ENCODE measurements at places on chromosomes 12 and 14. TPM values are rescaled to one million over a fixed set of nuclear protein-coding genes. Genes with fewer than 3 reads are reported as not detected.

Gene COPS7A
- 28.4 TPM for total RNA-seq

Gene LHX5
- not detected for total RNA-seq

Gene TMEM30B
- 0.48 TPM for total RNA-seq

Gene GLI1
- total RNA-seq: 0.30 TPM

Gene TAS2R7
- total RNA-seq: not detected

Gene RESF1
- 152 TPM for total RNA-seq

Gene TEX52
- total RNA-seq: 0.20 TPM

Gene MYH6
- total RNA-seq: 0.08 TPM

Gene FLRT2
- not detected for total RNA-seq

DNA sequence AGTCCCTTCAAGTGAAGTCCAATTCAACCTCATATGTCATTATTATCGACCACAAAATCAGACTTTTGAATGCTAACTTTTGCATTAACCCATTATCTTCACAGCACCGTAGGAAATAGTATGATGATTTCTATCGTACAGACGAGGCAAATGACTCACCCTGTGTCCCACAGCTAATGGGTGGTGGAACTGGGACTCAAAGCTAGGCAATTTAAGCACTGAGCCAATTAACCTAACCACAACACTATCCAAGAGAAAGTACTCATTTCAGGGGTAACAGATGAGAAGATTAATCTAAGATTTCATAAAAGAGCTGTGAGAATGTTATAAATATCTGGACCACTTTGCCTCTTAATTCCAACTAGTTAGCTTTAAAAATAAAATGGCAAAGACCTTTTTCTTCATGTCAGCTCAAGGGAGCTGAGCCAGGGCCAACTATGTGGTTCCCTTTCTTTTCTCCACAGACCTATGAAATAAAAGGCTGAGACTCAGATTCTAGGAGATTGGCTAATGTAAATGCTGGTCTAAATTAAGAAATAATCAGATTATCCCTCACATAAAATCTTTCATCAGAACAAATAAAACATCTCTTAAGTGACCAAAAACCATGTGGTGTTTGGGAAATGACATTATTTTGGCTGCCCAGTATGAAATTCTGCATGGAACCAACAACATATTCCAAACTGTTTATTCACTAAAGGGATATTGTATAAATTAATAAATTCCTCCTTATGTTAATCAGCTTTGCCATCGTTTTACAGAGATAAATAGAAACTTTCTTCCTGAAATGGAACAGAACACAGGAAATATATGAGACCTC is 4.9 kb downstream of the PTGER2 start:
- peak overlapping the region; percentile 86 for H3K27ac ChIP-seq
- H3K27me3 ChIP-seq: peaks cover 3% of the 10 kb centered on the region
- peaks cover 98% of the 10 kb centered on the region for H3K36me3 ChIP-seq
- peak overlapping the region; percentile 92 for H3K4me3 ChIP-seq
- H3K4me1 ChIP-seq: peaks cover 64% of the 10 kb centered on the region
- DNase-seq: no peak

DNA sequence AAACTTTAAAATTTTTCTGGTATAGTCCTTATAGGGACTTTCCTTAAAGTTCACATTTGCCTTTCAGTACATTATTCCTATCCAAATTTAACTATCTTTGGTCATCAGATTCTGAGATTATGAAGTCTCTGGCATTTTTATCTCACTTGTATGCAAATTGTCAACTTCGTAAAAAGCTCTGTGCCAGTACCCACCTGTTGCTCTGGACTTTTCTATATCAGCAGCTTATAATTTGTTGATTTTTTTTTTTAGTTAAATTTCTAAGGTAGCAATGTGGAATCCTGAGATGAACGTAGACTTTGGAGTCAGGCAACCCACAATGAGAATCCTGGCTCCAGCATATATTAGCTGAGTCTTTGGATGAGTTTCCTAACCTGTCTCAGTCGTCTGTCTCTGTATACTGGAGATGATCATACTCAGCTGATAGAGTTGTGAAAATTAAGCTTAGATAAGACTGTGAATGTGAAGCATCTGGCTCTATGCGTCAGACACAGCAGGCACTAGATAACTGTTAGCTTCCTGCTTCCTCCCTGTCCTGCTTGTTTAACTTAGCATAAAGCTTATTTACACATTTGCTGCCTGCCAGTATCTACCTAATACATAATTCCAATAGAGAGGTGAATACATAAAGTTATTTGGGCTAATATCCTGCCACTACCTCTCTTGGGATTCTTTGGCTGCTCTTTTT is 59.8 kb downstream of the MARK3 start:
- H3K27me3 ChIP-seq: no peaks in the 10 kb centered on the region
- no peaks in the 10 kb centered on the region for H3K4me1 ChIP-seq
- no peak overlapping the region for H3K4me3 ChIP-seq
- no peak for DNase-seq
- no peak overlapping the region for H3K27ac ChIP-seq
- peaks cover 11% of the 10 kb centered on the region for H3K36me3 ChIP-seq

GRCh38 chr14:90489916-90490719 is 93.3 kb downstream of the CALM1 start:
- no peak overlapping the region for H3K4me3 ChIP-seq
- H3K27me3 ChIP-seq: peaks cover 2% of the 10 kb centered on the region
- no peaks in the 10 kb centered on the region for H3K36me3 ChIP-seq
- no peak overlapping the region for H3K27ac ChIP-seq
- DNase-seq: peak; percentile 7
- no peaks in the 10 kb centered on the region for H3K4me1 ChIP-seq

DNA sequence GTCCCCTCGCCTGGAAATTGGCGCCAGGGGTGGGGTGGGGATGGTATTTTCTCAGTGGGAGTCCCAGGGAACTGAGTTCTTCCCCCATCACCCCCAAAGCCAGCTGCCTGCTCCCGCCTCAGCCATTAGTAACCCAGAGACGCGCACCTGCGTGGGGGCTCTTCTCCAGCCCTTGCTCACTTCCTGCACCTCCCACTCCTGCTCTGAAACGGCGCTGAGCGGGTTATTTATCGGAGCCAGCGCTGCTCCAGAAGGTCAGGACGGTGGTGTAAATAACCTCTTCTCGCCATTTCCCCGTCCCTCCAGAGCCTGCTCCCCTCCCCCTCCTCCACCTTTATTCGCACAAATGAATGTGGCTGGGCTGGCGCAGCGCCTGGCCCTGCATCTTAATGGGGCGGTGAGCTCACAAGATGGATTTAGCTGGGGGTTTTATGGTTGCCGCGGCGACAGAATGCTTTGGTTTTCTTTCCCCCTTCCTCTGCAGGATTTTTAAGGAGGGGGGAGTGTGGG is 12.2 kb downstream of the GPR84 start:
- peaks cover 40% of the 10 kb centered on the region for H3K36me3 ChIP-seq
- no peak for DNase-seq
- H3K4me3 ChIP-seq: no peak overlapping the region
- no peaks in the 10 kb centered on the region for H3K27me3 ChIP-seq
- H3K4me1 ChIP-seq: peaks cover 13% of the 10 kb centered on the region

- no peak overlapping the region for H3K4me3 ChIP-seq
- H3K27me3 ChIP-seq: no peaks in the 10 kb centered on the region
- no peak overlapping the region for H3K27ac ChIP-seq
- DNase-seq: no peak
Measured at GRCh38 chr14:35861204-35861868, 35.2 kb downstream of the BRMS1L start.

DNA sequence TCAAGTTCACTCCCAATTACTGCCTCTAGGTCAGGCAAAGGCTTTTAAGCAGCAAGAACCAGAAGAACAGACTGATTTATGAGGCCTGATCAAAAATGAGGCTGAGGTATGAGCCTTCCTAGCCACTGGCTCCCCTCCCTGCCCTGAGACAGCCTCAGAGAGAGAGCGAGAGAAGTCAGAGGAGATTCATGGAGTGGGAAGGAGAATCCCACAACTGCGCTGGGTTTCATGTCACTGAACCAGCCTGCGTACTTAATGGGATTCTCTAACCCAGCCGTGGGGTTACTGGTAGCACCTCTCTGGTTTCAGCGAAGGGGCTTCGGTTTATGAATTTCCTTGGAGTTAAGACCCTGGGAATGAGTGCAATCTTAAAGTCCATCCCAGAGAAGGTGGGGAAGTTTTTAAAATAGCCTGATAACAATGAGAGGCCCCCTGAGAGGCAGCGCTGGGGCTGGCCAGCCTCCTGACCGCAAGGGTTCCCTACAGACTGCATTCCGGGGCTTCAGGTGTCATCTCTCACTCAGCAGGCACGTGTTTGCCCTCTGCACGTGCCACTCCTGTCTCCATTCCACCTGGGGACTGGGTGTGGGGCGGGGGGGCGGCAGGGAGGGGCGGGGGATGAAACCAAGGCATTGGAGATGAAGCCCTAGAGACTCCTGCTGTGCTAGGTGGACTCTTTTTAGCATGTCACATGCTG is 6.1 kb upstream of the GPRC5A start:
- no peak for DNase-seq
- no peaks in the 10 kb centered on the region for H3K36me3 ChIP-seq
- H3K27ac ChIP-seq: no peak overlapping the region
- peaks cover 36% of the 10 kb centered on the region for H3K27me3 ChIP-seq

- DNase-seq: no peak
- H3K27me3 ChIP-seq: no peaks in the 10 kb centered on the region
- H3K4me1 ChIP-seq: peaks cover 19% of the 10 kb centered on the region
Measured at GRCh38 chr14:51294951-51295525, 55.0 kb downstream of the TMX1 start.

DNA sequence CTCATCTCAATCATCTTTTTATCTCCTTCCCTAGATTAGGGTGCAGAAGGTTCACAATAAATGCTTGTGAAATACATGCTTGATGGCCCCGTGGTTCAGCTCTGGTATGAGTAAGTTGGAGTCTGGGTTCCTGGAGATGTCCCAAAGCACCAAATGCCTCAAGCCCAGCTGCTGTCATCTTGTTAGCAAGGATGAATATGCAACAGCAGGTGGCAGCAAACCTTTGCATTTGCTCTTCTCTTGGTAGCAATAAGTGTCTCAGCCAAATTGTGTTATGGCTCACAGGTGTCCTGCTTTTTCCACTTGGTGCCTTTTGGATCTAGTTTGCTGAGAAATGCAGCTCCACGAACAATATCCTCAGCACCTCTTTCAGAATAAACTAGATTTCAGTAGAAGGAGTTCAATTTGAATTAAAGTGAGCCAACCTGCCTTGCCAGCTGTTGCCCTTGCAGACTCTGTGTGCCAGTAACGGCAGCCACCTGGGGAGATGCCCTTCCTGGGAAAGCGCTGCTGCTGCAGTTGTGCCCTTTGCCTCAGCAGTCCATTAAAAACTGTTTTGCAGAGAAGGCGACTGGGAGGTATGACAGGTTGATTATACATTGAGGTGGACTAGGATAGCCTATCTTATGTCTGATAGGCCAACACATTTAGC is 417.3 kb downstream of the SNAPC1 start:
- no peak overlapping the region for H3K4me3 ChIP-seq
- no peaks in the 10 kb centered on the region for H3K4me1 ChIP-seq
- no peaks in the 10 kb centered on the region for H3K36me3 ChIP-seq
- no peak overlapping the region for H3K27ac ChIP-seq
- DNase-seq: peak; percentile 31
- no peaks in the 10 kb centered on the region for H3K27me3 ChIP-seq

DNA sequence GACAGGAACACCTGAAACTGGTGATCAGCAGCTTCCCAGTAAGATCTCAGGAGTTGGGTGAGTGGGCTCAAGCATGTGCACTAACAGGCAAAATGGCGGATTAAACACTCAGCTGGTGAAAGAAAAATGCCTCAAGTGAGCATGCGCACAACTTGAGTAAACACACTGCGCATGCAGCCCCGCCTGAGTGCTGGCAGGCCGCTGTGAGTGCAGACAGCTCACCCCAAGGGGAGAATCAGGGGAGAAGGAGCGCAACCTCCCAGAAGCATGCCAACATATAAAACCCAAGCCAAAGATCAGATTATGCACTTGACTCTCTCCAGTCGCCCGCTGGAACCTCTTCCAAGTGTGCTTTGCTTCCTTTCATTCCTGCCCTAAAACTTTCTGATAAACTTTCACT is 125.8 kb downstream of the VRK1 start:
- H3K27ac ChIP-seq: no peak overlapping the region
- no peaks in the 10 kb centered on the region for H3K4me1 ChIP-seq
- no peaks in the 10 kb centered on the region for H3K36me3 ChIP-seq
- H3K27me3 ChIP-seq: no peaks in the 10 kb centered on the region
- H3K4me3 ChIP-seq: no peak overlapping the region

DNA sequence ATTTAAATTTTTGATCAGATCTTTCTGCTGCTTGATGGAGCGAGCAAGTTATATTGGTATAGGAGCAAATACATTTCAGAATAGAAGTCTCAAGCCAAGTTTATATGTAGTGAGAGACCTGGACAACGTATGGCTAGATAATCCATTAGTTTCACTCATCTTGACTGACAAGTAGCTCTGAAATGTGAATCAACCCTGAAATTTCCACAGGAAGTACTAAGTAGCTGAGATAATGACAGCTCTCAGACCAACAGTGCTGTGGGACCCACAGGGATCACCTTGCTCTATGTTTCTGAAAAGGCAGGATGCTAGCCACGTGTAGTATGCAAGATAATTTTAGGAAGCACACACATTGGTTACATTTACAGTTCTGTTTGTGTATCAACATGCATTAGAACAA is 258.6 kb upstream of the FOXN3 start:
- no peak overlapping the region for H3K27ac ChIP-seq
- no peak overlapping the region for H3K4me3 ChIP-seq
- H3K27me3 ChIP-seq: no peaks in the 10 kb centered on the region
- H3K36me3 ChIP-seq: peaks cover 3% of the 10 kb centered on the region
- peaks cover 17% of the 10 kb centered on the region for H3K4me1 ChIP-seq
- no peak for DNase-seq

DNA sequence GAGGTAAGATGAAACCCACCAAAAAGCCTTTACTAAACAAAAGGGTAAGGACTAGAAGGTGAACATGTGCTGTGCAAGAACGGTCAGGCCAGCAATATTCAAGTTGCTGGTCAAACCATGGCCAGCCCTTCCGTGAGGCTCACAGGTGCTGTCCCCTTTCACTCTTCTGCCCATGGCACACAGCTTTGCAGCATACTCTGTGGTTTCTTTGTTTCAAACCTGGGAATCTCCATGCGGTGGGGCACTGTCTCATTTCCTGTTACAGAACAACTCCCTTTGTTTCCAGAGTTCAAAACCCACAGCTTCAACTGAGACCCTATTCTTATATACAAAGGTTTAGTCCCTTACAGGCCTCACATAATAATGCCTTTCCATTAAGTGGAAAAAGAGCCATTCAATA is 1.7 kb upstream of the OVCH1 start:
- H3K27me3 ChIP-seq: peaks cover 4% of the 10 kb centered on the region
- H3K27ac ChIP-seq: no peak overlapping the region
- H3K4me1 ChIP-seq: no peaks in the 10 kb centered on the region
- H3K4me3 ChIP-seq: no peak overlapping the region
- no peaks in the 10 kb centered on the region for H3K36me3 ChIP-seq
- no peak for DNase-seq

GRCh38 chr12:89546151-89546550 is 20.3 kb upstream of the POC1B start:
- no peaks in the 10 kb centered on the region for H3K27me3 ChIP-seq
- no peak for DNase-seq
- H3K27ac ChIP-seq: no peak overlapping the region
- H3K4me3 ChIP-seq: no peak overlapping the region
- H3K4me1 ChIP-seq: peaks cover 9% of the 10 kb centered on the region

GRCh38 chr12:49871263-49871561 is 28.3 kb upstream of the BCDIN3D start:
- H3K36me3 ChIP-seq: no peaks in the 10 kb centered on the region
- no peak for DNase-seq
- H3K27ac ChIP-seq: no peak overlapping the region
- peaks cover 3% of the 10 kb centered on the region for H3K27me3 ChIP-seq
- no peak overlapping the region for H3K4me3 ChIP-seq
